ENCODE measurements at places on chromosomes 5 and 9.

DNA sequence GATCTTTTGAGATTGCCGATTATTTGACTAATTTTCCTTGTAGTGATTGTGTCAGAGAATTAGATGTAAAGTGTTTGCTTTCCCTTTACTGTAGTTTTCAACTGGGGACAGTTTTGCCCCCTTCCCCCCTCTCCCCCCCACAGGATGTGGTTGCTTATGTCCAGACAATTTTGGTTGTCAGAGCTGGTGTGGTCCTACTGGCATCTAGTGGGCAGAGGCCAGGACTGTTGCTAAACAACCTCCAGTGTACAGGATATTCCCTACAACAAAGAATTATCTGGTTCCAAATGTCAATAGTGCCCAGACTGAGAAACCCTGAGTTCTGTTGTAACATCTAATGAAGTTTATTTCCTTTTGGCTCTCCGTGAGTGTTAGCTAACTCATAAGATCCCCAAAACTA lies 20.0 kb downstream of the TMEFF1 start:
- DNase-seq: no peak
- no peak overlapping the region for H3K4me3 ChIP-seq
- H3K27me3 ChIP-seq: no peaks in the 10 kb centered on the region
- H3K27ac ChIP-seq: no peak overlapping the region

DNA sequence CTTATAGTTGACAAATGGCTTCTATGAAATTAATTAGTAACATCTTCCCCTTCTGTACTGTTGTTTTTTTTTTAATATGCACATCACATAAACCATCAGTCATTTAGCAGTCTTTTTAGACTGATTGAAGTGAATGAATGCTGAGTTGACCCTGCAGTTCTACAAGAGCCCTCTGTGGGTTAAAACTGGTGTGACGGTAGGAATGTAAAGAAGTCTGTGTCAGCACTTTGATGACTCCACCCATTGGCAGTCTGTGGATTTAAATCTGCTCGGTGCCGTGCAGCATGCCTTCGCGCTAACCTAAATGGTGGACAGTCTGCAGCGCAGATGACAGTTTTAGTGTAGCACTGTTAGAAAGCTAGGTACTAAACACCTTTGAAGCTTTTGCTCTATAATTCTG lies 3.1 kb downstream of the GTF3C4 start:
- H3K4me3 ChIP-seq: peak overlapping the region; percentile 35
- H3K4me1 ChIP-seq: peaks cover 29% of the 10 kb centered on the region
- no peak overlapping the region for H3K27ac ChIP-seq
- no peaks in the 10 kb centered on the region for H3K27me3 ChIP-seq
- DNase-seq: no peak

GRCh38 chr5:3122216-3122615 lies 370.7 kb upstream of the IRX2 start:
- no peak overlapping the region for H3K27ac ChIP-seq
- no peak for DNase-seq
- H3K36me3 ChIP-seq: no peaks in the 10 kb centered on the region
- peak overlapping the region; percentile 56 for H3K4me3 ChIP-seq
- peaks cover 74% of the 10 kb centered on the region for H3K4me1 ChIP-seq

GRCh38 chr9:81558091-81558830 lies 131.1 kb downstream of the TLE1 start:
- H3K4me1 ChIP-seq: peaks cover 67% of the 10 kb centered on the region
- peaks cover 7% of the 10 kb centered on the region for H3K27me3 ChIP-seq
- H3K4me3 ChIP-seq: no peak overlapping the region
- DNase-seq: no peak

DNA sequence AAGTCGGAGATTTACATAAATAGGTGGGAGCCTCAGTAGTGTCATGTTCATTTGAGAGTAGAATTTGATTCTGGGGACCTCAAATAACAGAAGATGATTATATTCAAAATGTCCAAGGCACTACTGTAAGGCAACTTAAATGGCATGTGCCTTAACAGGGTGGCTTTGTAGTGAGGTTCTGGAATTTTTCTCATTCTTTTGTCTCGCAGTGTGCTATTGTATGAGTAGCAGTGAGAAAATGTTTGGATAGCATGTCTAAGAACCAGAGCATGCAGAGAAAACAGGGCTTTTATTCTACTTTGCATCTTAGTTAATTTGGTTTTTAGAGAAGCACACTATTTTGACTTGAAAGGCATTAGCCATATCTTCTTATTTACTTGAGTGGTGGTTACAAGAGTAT lies 25.0 kb downstream of the MAST4 start:
- no peaks in the 10 kb centered on the region for H3K4me1 ChIP-seq
- no peak overlapping the region for H3K4me3 ChIP-seq
- peaks cover 5% of the 10 kb centered on the region for H3K36me3 ChIP-seq
- H3K27me3 ChIP-seq: peaks cover 4% of the 10 kb centered on the region
- H3K27ac ChIP-seq: no peak overlapping the region

- no peaks in the 10 kb centered on the region for H3K36me3 ChIP-seq
- no peak overlapping the region for H3K4me3 ChIP-seq
- no peak for DNase-seq
- no peaks in the 10 kb centered on the region for H3K27me3 ChIP-seq
- no peak overlapping the region for H3K27ac ChIP-seq
These were observed 60.8 kb downstream of the CDH18 start for GRCh38 chr5:19927170-19927569.

DNA sequence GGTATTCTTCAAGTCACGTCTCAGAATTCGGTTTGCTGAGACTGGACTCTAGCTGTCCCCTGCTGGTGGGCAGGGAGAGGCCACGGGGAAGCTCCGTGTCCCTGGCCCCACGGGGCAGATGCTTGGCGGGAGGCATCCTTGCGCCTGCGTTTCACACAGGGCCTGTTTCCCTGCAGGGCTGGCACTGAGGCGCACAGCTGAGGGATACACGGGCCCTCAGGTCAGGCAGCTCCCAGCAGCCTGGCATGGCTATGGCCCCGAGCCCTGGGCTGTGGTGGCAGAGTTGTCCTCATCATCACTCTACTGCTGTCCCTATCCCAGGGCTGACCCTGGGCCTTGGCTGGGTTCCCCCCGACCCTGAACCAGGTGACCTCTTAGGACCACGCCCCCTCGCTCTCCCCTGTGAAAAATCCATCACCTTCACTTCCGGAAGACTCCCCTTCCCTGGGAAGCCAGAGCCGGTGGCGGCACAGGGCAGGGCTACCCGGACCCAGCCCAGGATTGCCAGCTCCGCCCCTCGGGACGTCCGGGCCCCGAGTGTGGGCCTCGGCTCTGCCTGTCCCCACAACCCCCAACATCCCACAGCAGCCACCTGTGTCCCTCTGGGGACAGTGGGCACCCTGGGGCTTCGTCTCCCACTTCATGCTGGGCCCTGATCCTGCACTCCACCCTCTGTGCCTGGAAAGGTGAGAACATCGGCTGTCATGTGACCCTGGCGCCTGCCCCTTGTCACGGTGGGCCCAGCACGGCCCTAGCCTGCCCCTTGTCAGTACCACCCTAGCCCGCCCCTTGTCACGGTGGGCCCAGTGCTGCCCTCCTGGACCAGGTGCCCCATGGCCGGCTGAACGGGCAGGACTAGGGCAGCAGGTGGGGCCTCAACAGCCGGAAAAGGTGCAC lies 5.0 kb downstream of the DPP7 start:
- H3K36me3 ChIP-seq: no peaks in the 10 kb centered on the region
- peaks cover 11% of the 10 kb centered on the region for H3K27me3 ChIP-seq
- no peaks in the 10 kb centered on the region for H3K4me1 ChIP-seq
- no peak overlapping the region for H3K27ac ChIP-seq
- DNase-seq: no peak

- H3K27me3 ChIP-seq: peaks cover 67% of the 10 kb centered on the region
- no peak overlapping the region for H3K27ac ChIP-seq
- no peaks in the 10 kb centered on the region for H3K36me3 ChIP-seq
- H3K4me1 ChIP-seq: peaks cover 26% of the 10 kb centered on the region
These were observed 22.7 kb upstream of the UNC5A start for GRCh38 chr5:176787676-176788075.

DNA sequence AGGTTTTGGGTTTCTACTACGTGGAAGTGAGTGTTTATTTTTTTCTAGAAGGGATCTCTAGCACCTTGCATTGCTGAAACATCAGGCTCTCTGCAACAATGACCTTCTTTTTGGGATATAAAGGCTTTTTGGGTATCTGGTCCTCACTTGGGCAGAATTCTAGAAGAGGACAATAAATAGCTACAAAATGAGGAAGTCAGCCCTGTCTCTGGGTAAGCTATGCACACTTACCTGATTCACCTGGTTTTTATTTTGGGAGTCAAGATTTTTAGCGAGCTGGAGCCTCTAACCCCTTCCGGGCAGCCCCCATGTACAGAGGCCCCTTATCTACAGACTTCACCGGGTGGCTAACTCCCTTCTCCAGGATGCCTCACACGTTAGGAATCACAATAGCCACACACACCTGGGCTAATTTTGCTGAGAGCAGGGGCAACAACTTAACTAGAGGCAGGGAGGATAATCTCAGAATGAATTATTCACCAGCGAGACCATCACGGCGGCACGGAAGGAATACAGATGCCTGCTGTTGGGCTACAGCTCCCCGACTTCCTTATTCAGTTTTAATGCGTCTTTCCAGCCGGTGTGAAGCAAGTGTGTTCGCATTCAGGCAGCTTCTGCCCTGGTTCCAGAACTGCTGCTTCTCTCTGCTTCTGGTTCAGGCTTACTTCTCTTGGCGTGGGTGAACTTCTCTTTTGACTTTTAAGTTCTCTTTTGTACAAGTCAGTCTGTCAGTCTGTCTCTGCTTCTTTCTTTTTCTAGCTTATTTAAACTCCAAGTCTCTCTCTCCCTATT lies 341.0 kb upstream of the PANK3 start:
- no peak for DNase-seq
- H3K36me3 ChIP-seq: no peaks in the 10 kb centered on the region
- H3K4me3 ChIP-seq: no peak overlapping the region

GRCh38 chr9:33306037-33306436 lies 15.7 kb downstream of the NFX1 start:
- H3K27ac ChIP-seq: no peak overlapping the region
- no peak for DNase-seq
- no peaks in the 10 kb centered on the region for H3K27me3 ChIP-seq
- peaks cover 20% of the 10 kb centered on the region for H3K36me3 ChIP-seq
